Thoracic aorta (tissue), 2 donors: ENCODE measurements at places on chromosomes 1 and 21.

- no peak for DNase-seq
Measured at GRCh38 chr21:25573409-25574206, 33.7 kb downstream of the MRPL39 start.

DNA sequence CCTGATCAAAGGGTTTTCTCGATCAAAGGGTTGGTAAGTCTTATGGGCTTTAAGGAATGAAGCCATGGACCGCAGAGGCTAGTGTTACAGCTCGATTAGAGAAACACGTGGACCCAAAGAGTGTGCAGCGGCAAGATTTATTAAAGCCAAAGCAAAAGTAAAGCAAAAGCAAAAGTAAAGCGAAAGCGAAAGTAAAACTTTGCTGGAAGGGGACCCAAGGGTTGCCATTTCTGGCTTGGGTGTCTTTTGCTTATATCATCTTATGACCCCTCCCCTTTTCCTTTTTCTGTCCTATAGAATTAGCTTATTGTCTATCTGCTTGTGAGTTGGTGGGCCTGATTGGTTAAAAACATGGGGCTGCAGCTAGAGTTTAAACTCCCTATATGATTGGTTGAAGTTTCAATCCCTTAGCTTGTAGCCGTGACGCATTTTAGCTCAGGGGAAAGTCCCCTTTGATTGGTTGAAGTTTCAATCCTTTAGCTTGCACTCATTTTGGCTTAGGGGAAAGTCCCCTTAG, 957.0 kb downstream of the AMY1C start:
- no peak for DNase-seq

- no peak for DNase-seq
Measured at GRCh38 chr1:31043631-31044030, 21.9 kb downstream of the PUM1 start.

GRCh38 chr1:29636936-29637335, 400.6 kb downstream of the PTPRU start:
- DNase-seq = no peak

GRCh38 chr1:213899413-213899812, 88.4 kb upstream of the PROX1 start:
- DNase-seq = no peak

- no peak for DNase-seq
Measured at GRCh38 chr1:108583757-108584427, 24.0 kb downstream of the EEIG2 start.

- DNase-seq = peak; percentile 40
Measured at GRCh38 chr1:208243967-208244916, at the start of gene PLXNA2. TSS of gene PLXNA2 (minus strand) at chr1:208244384. CDS start at chr1:208217922, 26,462 bp downstream.

- no peak for DNase-seq
Measured at GRCh38 chr1:173507847-173508209, 30.7 kb downstream of the PRDX6 start.

DNA sequence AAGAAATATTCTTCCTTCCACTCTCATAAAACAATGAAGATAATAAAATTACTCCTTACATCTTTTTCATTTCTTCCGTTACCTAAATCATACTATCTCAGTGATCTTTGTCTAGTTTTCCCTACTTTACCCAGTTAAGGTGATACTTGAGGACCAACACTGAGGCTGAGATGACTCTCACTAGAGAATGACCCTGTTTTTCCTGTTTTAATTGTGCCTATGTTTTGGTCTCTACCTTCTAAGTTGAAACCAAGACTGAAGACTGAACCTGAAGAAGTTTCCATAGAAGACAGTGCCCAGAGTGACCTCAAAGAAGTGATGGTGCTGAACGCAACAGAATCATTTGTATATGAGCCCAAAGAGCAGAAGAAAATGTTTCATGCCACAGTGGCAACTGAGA, 25.1 kb downstream of the AIM2 start:
- DNase-seq = no peak

DNA sequence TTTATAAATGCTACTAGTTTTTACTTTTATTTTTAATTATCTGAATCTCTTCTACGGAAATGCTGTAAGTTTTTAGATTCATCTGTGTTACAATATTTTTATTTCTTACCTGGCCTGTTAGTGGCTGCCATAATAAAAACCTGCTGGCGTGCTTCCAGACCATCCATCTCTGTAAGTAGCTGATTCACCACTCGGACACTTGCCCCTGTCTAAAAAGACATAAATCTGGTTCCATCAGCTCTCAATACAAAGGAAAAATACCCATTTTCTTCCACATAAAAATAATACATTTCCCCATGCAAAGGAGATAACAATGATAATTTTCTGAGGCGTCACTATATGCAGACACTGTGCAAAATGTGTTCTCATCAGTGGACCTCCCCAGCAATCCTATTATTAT, 62.0 kb downstream of the NVL start:
- DNase-seq = no peak

DNA sequence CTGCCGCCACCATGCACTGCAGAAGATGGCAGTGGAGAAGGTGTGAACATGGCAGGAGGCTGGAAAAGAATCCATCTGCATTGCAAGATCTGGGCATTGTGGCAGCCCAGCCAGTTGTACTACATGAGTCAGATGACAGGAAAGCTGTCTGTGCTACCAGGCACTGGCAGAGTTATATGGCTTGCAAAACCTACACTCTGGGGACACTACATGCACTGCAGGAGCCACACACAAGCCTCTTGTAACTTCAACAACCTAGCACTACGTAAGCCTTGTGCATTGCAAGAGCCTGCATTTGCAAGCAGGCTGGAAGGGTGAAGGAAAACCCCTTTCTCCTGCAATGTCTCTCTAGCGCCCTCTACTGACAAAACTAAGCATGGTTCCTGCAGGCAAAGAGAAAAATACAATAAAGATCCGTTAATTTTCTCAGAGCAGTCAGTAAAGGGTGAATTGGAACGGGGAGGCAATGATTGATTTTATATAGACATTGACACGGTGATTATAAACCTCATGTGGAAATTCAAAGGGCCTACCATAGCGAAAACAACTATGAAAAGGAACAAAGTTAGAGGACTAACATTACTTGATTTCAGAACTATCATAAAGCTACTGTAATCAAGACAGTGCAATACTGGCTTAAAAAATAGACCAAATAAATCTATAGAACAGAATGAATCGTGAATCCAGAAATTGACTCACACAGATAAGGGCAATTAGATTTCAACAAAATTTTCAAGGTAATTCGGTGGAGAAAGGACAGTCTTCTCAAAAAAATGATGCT, 26.2 kb upstream of the DYNLT5 start:
- DNase-seq = no peak

GRCh38 chr1:34115233-34115632, 49.8 kb downstream of the CSMD2 start:
- no peak for DNase-seq

DNA sequence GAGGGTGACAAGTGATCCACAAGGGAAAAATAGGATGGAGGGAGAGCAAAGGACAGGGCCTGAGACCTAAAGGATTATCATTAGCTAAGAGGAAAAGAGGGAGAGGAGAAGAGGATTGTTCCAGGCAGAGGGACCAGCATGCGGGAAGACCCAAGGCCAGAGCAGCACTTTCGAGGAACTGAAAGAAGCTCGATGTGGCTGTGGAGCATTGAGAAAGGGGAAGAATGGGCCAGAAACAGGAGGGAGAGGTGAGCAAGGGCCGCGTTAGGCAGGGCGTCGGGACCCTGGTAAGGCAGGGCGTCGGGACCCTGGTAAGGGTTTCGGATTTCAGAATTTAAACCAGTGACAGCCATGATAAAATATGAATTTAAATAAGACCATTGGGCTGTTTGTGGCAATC, 22.8 kb upstream of the CSF1 start:
- no peak for DNase-seq

- DNase-seq = no peak
Measured at GRCh38 chr1:184388319-184388889, 1.6 kb downstream of the C1orf21 start.

- DNase-seq = no peak
Measured at GRCh38 chr1:112083487-112083886, 94.0 kb upstream of the KCND3 start.

GRCh38 chr1:44696101-44696500, 21.6 kb downstream of the ARMH1 start:
- no peak for DNase-seq

DNA sequence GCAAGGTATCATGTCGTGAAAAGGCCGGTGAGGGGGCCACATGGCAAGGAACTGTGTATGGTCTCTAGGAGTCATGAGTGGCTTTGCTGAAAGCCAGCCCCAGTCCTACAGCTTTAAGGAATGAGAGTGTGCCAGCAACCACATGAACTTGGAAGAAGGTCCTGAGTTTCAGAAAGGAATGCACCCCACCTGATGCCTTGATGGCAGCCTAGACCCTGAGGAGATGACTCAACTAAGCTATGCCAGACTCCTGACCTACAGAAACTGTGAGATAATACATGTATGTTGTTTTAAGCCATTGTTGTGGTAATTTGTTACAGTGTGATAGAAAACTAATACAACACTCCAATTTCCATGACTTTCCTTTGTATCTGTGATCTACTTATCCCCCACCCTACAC, 33.5 kb upstream of the AKT3 start:
- no peak for DNase-seq

GRCh38 chr1:55378582-55378981, 163.4 kb upstream of the USP24 start:
- no peak for DNase-seq
